ENCODE measurements at places on chromosomes 3 and 15.

GRCh38 chr3:124459678-124460077 lies 270.6 kb upstream of the UMPS start:
- no peak for DNase-seq

- DNase-seq, result no peak
Measured at GRCh38 chr3:4501437-4501836, 8.3 kb downstream of the ITPR1 start.

DNA sequence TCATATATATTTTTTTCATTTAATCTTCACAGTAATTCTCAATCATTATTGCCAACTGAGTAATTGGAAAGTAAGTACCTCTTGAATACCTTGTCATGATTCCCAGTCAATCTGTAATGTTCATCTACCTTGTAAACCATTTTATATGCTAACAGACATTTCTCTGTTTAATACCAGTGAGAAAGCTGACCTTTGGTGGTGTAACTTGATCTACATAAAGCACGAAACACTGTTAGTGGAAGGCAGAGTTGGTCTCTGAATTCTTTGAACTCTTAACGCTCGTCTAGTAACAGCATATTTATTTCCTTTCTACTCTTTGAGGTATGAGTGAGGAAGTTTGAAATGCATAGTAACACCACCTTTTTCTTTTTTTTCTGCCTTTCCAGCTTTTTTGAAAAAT lies 59.5 kb downstream of the SLC25A26 start:
- no peak for DNase-seq

DNA sequence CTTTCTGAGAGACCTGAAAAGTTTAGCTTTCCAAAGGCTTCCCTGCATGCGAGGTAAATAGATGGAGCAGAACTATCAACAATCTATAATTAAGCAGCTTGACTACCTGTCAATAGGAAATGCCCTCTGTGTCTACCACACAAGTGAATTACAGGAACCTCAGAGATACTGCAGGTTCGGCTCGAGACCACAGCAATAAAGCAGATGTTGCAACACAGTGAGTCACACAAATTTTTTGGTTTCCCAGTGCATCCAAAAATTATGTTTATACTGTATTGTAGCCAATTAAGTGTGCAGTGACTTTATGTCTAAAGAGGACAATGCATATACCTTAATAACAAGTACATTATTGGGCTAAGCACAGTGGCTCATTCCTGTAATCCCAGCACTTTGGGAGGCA lies 252.0 kb downstream of the UBE2E2 start:
- DNase-seq, result no peak

GRCh38 chr3:141123677-141124410 lies 72.7 kb downstream of the SPSB4 start:
- DNase-seq, result no peak

DNA sequence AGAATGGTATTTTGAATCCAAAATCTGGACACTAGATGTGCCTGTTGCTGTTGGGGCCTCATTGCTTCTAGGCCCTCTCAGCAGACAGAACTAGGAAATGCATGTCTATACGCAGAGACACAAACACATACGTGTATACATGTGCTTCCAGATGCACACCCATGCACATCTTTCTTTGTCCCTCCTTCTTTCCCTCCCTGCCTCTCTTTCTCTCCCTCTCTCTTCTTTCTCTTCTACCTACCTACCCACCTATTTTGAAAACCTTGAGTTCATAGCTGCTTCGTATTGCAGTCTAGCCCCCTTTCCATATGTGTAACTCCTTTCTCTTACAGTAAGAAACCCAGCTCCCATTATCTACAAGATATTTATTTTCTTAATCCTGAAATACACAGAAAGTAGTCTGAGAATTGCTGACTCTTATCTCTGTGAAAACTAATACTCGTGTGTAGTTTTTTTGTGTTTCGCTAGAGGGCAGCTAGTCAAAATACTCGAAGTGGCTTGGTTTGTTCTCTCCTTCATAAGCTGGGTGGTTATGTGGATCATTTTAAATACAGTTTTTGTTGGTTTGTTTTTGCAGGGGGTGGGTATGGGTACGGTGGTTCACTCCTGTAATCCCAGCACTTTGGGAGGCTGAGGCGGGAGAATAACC lies 18.5 kb downstream of the RPL32 start:
- no peak for DNase-seq

- no peak for DNase-seq
Measured at GRCh38 chr3:177820683-177821316, 623.5 kb upstream of the TBL1XR1 start.

GRCh38 chr15:68428431-68428940 lies 3.5 kb downstream of the ITGA11 start:
- DNase-seq, result no peak

DNA sequence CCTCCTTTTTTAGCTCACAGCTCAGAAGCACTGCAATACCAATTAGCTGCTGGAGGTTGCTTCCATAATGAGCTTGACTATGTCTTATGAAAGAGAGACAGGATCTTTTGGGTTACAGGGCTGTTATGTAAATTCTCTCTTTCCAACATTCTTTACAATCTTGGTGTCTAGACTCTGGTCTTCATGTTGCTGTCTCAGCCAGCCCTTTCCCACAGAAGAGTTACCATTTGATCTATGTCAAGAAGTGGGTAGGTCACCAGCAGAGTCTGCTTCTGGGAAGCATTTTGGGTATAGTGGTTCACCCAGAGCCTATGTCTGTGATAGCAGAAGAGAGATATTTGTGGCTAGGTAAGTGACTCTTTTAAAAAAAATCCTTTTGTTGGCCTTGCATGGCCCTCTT lies 234.5 kb downstream of the SATB1 start:
- DNase-seq, result no peak

- no peak for DNase-seq
Measured at GRCh38 chr3:54206874-54207273, 84.5 kb downstream of the CACNA2D3 start.

DNA sequence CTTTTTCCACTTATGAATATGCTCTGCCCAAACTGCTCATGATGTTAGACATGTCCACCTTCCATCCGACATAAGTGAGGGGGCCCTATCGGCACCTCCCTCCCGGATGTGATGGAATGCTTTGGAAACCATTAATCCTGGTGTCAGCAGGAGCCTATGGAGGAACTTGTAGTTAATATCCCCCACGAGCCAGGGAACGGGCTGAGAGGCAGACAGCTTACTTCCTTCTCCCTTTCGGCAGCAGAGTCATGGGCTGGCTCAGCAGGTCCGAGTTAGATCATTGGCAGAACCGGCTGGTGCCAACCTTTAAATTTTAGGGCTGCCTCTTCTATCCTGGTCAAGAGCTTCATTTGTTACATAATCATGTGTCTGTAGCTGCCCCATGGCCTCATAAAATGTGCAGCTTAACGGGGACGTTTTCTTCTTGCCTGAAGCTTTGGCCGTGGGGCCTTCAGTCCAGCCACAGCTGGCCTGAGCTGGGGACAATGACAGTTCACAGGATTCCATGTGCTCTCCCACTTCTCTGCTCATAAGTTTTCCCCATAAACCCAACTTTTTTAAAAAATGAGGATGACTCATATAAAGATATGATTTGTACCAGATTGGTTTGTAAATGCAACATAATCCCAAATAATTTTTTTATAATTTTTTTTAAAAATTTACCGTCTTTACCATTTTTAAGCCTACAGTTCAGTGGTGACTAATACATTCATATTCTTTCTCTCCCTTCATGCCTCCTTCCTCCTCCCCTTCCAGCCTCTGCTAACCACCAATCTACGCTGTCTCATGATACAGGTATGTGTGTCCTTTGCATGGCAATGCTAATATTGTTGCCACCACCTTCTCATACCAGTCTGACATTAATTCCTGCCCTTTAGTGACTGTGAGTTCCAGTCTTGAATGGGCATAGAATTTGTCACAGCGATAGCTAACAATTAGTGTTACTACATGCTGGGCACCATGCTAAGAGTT lies 62.2 kb upstream of the RGMA start:
- DNase-seq, result no peak

DNA sequence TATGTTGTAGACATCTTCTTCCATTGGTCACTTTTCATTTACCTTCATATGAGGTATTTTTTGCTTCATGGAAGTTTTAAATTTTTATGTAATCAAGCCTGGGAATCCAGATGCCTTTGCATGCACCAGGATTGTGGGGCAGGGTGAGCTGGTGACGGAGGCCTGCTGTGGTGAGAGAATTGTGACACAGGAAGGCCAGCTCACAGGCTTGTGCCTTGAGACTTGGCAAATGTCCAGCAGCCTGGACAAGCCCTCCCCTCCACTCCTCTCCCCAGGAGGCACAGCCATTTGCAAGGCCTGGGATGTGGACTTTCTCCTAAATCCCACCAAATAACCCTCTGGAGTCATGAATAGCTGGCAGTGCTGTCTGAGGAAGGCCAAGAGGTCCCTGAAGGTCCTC lies 67.4 kb downstream of the RHCG start:
- DNase-seq, result no peak

DNA sequence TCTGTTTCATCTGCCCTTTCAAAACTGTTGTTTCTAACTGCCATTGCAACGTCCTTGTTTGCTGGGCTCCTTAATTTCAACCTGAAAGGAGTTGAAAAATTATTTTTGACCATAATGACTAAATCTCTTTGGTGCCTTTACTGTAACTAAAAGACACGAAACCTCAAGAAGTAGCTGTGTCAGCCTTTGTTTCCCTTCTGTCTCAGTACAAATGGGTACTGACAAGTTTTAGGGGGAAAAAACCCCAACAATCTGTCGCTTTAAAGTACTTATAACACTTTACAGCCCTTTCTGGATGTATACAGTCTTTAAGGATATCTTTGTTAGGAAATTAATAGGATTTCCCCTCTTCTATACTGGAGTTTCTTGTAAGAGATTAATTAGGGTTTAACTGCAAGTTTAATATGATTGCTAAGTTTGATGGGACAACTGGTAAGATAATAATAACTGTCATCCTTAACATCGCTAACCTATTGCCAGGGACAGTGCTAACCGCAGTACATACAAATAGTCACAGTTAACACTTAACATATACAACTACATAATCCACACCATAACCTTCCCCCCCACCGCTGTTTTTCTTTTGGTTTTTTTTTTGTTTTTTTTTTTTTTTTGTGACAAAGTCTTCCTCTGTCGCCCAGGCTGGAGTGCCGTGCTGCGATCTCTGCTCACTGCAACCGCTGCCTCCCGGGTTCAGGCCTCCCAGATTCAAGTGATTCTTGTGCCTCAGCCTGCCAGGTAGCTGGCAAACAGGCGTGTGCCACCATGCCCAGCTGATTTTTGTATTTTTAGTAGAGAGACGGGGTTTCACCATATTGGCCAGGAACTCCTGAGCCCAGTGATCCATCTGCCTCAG lies 1.7 kb downstream of the GXYLT2 start:
- DNase-seq, result peak; percentile 59

DNA sequence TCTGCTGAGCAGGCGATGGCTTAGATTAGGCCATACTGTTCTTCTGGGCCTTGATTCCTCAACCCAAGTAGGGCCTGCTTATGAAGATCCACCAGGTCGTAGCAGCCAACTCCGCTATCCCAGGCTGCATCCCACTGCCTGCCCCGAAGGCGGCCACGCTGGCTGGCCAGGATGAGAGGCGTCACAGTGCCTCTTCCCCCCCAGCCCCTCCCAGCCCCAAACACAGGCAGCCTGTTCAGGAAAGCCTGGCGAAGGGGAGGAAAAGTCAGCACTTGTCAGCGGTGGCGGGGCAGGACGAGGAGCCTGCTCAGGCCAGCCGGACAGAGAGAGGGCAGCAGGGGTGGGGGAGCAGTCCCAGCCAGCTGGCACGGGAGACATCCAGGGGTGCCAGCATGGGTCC lies 11.2 kb downstream of the PTH1R start:
- no peak for DNase-seq

- no peak for DNase-seq
Measured at GRCh38 chr15:101371519-101371918, 76.5 kb upstream of the SNRPA1 start.

DNA sequence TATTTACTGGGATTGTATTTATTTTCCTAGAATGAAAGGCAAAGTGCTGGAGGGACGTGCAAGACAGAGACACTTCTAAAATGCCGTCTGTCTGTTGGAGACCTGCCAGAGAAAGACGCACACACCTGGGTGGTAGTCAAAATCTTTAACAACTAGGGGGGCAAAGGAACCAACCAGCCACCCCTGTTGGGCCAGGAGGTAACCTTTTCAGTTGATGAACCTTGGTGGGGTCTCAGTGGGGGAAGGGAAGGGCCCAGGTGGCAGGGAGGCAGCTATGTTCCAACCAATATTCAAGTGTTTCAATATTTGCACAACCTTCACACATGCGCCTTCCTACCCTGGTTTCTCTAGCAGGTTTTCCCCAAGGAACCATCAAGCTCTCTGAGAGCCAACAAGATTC lies 99.0 kb downstream of the MEGF11 start:
- DNase-seq, result no peak

- DNase-seq, result peak; percentile 65
Measured at GRCh38 chr3:78969483-78969882, 798.3 kb downstream of the ROBO1 start.

- no peak for DNase-seq
Measured at GRCh38 chr3:125090649-125091048, 34.9 kb upstream of the HEG1 start.

- DNase-seq, result no peak
Measured at GRCh38 chr3:124696006-124696405, 34.2 kb upstream of the UMPS start.

GRCh38 chr3:193620057-193620456 lies 27.0 kb downstream of the OPA1 start:
- DNase-seq, result no peak

DNA sequence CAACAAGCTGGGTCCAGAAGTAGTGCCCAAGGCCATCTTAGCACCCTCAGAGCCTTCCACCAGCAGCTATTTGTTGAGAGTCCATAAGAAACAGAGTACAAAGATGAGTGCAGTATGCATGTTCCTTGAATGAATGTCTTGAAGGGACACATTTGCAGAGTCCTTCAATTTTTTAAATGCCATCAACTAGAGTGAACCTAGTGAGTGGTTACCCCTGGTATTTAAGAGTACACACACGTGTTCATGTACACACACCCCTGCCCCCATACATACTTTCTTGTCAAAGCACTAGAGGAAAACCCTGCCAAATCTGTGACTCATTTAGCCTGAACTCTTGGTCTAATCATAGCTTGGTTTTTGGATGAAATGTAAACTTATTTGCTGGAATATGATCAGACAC lies 84.5 kb upstream of the GALNT15 start:
- DNase-seq, result no peak

DNA sequence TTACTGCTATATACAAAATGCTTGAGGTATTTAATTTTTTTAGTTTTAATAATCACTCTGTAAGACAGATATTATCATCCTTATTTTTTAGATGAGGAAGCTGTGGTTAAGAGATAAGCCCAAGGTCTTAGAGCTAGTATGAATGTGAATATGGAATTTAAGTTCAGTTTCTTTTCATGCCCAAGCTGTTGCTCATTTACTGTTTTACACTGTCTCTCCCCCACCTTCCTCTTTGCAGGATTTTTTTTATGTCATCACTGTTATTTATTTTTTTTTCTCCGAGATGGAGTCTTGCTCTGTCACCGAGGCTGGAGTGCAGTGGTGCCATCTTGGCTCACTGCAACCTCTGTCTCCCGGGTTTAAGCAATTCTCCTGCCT lies 22.5 kb downstream of the MAP2K5 start:
- no peak for DNase-seq

- DNase-seq, result no peak
Measured at GRCh38 chr3:156498307-156498706, 56.6 kb downstream of the SSR3 start.

- no peak for DNase-seq
Measured at GRCh38 chr15:91061997-91062396, 38.1 kb upstream of the SV2B start.
